Tibial nerve (tissue), 4 donors: ENCODE measurements at places on chromosomes 7 and 10. TPM values are rescaled to one million over a fixed set of nuclear protein-coding genes. Genes with fewer than 3 reads are reported as not detected.

DNA sequence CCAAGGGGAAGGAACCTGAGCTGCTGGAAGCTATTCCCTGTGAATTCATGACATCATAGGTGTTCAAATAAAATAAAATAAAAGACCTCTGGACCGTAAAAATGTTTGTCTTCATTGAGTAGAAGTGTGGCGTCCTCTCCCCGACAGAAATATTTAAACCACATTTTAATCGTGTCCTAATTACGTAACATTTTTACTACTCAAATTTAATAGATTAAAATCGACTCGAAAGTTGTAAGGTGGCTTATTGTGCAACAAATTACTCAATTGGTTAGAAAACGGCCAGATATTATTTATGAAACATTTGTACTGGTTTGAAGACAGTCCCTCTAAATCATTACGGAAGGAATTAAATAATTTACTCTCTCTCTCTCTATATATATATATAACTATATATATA is 15.5 kb upstream of the NCAPG2 start:
- no peaks in the 10 kb centered on the region for H3K27me3 ChIP-seq
- no peak overlapping the region for H3K27ac ChIP-seq
- DNase-seq, result no peak
- H3K4me3 ChIP-seq, result no peak overlapping the region
- no peaks in the 10 kb centered on the region for H3K4me1 ChIP-seq
- no peaks in the 10 kb centered on the region for H3K36me3 ChIP-seq

DNA sequence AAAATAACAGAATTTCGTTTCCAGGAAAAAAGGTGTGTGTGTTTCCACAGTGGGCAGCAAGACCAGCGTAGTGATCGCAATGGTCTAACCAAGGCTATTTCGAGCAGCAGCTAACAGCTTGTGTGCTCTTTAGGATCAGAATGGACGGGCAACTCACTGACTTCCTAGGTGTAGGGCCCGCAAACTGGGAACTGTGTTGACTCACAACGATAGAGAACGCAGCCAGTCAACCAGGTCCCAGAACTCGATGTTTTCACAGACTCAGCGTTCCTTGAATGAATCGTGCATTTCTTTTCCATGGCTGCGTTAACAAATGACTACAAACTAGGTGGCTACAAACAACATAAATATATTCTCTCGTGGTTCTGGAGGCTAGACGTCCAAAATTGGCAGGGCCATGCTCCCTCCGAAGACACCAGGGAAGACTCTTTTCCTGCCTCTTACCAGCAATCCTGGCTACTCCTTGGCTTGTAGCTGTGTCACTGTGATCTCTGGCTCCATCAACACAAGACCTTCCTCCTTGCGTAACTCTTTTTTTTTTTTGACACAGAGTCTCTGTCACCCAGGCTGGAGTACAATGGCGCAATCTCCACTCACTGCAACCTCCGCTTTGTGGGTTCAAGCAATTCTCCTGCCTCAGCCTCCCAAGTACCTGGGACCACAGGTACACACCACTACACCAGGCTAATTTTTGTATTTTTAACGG is 39.1 kb downstream of the PODXL start:
- H3K4me3 ChIP-seq, result no peak overlapping the region
- H3K4me1 ChIP-seq, result peaks cover 6% of the 10 kb centered on the region
- H3K36me3 ChIP-seq, result no peaks in the 10 kb centered on the region
- H3K27ac ChIP-seq, result no peak overlapping the region

GRCh38 chr10:58064714-58065528 is 202.8 kb downstream of the IPMK start:
- peak; percentile 29 for DNase-seq
- no peak overlapping the region for H3K4me3 ChIP-seq
- H3K36me3 ChIP-seq, result no peaks in the 10 kb centered on the region
- no peaks in the 10 kb centered on the region for H3K4me1 ChIP-seq
- no peak overlapping the region for H3K27ac ChIP-seq
- H3K27me3 ChIP-seq, result no peaks in the 10 kb centered on the region

DNA sequence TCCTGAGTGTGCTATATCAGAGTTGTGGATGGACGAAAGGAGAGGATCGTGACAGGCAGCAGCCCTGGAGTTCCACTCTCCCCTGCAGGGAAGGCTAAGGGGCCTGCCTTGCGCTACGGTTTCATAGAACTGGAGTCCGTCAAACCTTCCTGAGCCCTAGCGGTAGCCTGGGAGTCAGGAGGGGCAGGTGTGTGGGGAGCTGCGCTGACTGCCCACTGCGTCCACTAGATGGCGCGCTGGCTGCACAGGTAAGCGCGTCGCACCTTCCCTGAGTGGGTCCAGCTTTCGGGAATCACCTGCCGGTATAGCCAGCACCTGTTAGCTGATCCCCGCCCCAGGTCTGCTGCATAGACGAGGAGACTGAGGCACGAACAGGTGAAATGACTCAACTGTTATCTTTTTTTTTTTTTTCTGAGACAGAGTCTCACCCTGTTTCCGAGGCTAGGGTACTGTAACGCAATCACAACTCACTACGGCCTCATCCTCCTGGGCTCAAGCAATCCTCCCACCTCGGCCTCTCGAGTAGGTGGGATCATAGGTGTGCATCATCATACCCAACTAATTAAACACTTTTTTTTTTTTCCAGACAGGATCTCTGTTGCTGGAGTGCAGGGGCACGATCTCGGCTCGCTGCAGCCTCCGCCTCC is 20.2 kb upstream of the BAIAP2L1 start:
- no peaks in the 10 kb centered on the region for H3K27me3 ChIP-seq
- no peaks in the 10 kb centered on the region for H3K4me1 ChIP-seq
- no peak for DNase-seq
- H3K27ac ChIP-seq, result no peak overlapping the region
- H3K36me3 ChIP-seq, result no peaks in the 10 kb centered on the region

- no peak overlapping the region for H3K4me3 ChIP-seq
- H3K27me3 ChIP-seq, result no peaks in the 10 kb centered on the region
- no peaks in the 10 kb centered on the region for H3K36me3 ChIP-seq
- H3K27ac ChIP-seq, result no peak overlapping the region
- no peak for DNase-seq
Observed at GRCh38 chr7:7017707-7018280, 164.6 kb upstream of the C1GALT1 start.

DNA sequence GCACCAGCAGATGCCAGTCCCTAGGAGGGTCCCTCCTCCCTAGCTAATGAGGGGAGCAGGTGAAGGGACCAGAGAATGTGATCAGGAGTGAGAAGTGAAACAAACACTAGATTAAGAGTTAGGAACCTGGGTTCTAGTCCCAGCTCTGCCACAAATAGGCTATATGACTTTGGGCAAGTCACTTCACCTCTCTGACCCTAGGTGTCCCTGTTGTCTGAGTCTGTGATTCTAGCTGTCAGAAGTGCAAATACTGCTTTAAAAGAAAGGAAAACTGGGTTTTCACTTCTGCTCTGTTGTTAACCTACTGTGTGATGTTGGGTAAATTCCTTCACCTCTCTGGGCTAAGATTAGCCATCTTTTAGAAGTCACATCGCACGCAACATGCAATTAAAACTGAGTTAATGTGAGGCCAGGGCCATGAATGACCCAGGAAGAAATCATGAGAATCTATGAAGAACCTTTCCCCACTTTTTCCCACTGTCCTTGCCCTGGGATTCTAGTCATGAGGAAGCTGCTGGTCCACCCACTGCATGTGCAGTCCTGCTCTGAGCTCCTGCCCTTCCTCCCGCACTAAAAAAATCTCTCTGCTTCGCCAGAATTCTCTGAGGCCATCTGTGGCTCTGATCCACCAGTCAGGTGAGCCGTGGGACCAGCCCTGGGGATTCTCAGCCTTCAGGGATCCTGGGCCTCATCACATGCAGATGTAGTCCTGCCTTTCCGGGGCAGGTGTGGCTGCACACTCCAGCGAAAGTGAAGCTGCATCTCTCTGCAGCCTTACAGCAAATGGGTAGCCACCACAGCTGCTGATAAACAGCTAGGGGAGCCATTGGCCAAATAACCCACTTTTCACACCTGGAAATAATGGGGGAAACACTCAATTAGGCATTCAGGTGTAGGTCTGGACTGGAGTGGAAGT is 181.7 kb downstream of the PLXNA4 start:
- DNase-seq, result no peak
- H3K4me1 ChIP-seq, result peaks cover 7% of the 10 kb centered on the region
- H3K36me3 ChIP-seq, result no peaks in the 10 kb centered on the region
- H3K4me3 ChIP-seq, result no peak overlapping the region
- no peak overlapping the region for H3K27ac ChIP-seq

GRCh38 chr10:128916383-128916782 is 550.7 kb upstream of the MGMT start:
- no peak overlapping the region for H3K4me3 ChIP-seq
- H3K27ac ChIP-seq, result no peak overlapping the region
- no peaks in the 10 kb centered on the region for H3K36me3 ChIP-seq
- no peak for DNase-seq

GRCh38 chr7:158726277-158726807 is 21.7 kb upstream of the NCAPG2 start:
- H3K27me3 ChIP-seq, result no peaks in the 10 kb centered on the region
- H3K4me1 ChIP-seq, result no peaks in the 10 kb centered on the region
- peaks cover 22% of the 10 kb centered on the region for H3K36me3 ChIP-seq
- no peak overlapping the region for H3K4me3 ChIP-seq

DNA sequence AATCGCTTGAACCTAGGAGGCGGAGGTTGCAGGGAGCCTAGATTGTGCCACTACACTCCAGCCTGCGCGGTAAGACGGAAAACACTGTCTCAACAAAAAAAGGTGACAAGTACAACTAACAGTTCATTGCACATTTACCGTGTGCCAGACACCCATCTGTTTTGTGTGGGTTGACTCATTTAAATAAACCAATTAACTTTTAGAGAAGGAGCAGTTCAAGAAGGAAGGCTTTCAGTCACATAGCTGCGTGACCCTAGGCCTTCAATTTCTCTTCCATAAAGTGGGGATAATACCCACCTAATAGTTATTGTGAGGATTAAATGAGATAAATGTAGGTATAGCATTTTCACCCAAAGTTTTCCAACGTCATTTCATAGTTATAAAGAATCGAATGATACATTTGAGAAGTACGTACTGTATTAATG is 52.3 kb upstream of the KDM7A start:
- H3K27ac ChIP-seq, result no peak overlapping the region
- no peaks in the 10 kb centered on the region for H3K36me3 ChIP-seq
- DNase-seq, result no peak
- peaks cover 25% of the 10 kb centered on the region for H3K27me3 ChIP-seq
- H3K4me1 ChIP-seq, result peaks cover 14% of the 10 kb centered on the region

DNA sequence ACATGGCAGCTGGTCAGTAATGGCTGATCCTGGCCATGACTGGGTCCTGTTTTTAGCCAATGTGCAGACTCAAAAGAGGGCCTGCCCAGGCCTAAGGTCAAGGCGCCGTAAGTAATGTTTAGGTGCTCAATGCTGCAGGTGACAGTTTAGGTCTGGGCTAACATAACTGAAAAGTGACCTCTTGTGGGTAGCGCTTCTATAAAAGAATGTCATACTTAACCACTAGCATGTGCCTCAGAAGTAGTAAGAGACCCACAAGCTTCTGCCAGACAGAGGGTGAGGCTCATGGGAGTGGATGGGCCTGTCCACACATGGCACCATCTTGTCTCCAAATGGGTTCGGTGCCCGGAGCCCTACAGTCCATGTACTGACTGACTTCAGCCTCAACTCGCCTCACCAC is 90.5 kb upstream of the GSDME start:
- H3K27ac ChIP-seq, result no peak overlapping the region
- H3K27me3 ChIP-seq, result no peaks in the 10 kb centered on the region

DNA sequence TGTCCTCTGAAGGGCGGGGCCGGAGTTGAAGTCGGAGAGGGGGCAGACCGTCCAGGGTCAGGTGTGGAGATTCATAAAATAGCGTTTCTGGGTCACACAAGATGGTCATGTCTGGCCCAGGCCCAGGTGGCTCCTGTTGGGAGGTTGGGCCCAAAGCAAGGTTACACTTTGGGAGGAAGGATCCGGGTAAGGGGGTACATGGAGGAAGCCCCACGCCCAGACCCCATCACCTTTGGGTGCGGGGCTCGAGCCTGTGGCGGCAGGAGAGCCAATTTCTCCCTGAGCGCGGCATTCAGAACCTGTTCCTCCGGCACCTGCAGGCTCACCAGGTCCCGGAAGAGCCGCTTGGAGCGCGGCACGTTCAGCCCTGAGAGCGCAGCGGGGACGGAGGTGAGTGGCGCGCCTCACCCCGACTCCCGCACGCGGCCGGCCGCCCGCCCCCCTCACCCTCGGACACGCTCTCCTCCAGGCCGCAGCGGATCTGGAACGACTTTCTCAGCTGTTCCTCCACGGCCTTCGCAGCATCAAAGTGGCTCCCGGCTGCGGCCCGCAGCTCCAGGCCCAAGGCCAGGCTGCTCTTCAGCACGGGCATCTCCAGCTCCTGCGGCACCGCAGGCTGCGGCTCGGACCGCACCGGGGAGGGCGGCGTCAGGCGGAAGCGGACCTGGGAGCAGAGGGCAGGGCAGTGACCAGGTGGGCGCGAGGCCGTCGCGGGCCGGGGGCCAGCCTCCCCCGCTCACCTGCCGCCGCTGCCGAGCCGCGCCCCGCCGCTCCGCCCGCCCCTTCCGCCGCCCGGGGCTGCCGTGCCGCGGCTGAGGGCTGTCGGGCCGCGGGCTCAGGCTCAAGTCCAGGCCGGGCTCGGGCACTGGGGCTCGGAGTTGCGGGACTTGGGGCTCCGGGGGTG is 644 bp downstream of the PPP1R35 start:
- H3K4me3 ChIP-seq, result peak overlapping the region; percentile 73
- peaks cover 39% of the 10 kb centered on the region for H3K36me3 ChIP-seq
- DNase-seq, result no peak
- H3K4me1 ChIP-seq, result peaks cover 30% of the 10 kb centered on the region
- no peaks in the 10 kb centered on the region for H3K27me3 ChIP-seq

DNA sequence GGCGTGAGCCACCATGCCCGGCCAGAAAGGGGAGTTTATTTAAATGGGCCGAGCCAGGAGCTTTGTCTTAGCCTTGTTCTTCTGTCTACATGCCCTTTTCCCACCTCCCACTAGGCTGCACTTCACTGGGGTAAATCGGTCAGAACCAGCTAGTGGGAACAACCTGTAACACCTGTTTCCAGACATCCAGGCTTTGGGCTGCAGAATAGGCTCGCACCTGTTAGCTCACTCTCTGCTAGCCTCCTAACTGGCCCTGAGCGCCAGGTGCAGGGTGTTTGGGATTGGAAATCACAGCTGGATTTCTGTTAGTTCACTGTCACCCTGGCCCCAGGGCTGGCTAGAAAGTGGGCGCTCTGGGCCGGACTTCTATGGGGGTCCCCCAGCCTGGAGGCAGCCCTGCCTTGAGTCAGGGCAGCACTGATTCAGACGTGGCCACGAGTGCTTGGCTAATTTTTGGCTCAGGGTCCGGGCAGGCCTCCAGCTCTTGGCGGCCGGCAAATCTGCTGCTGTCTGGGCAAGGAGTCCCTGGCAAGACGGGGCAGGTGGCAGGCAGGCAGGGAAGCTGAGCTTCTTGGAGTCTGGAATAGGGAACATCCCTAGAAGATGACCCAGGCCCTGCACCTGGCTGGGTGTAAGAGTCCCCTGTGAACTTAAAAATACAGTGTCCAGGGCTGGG is 48.6 kb downstream of the GTF2IRD1 start:
- DNase-seq, result no peak
- H3K4me3 ChIP-seq, result no peak overlapping the region
- no peaks in the 10 kb centered on the region for H3K36me3 ChIP-seq
- no peaks in the 10 kb centered on the region for H3K27me3 ChIP-seq
- no peaks in the 10 kb centered on the region for H3K4me1 ChIP-seq

GRCh38 chr7:13489386-13489785 is 500.1 kb downstream of the ETV1 start:
- no peaks in the 10 kb centered on the region for H3K27me3 ChIP-seq
- no peaks in the 10 kb centered on the region for H3K36me3 ChIP-seq
- no peak for DNase-seq
- H3K27ac ChIP-seq, result no peak overlapping the region
- H3K4me1 ChIP-seq, result no peaks in the 10 kb centered on the region

Gene POT1
- total RNA-seq, result 25.5 TPM

Gene TUBAL3
- total RNA-seq, result not detected

Gene KCNH2
- 9.0 TPM for total RNA-seq

Gene DENND11
- 16.6 TPM for total RNA-seq

Gene HOXA5
- 18.3 TPM for total RNA-seq

Gene GJD4
- not detected for total RNA-seq
